ENCODE measurements at places on chromosomes 11 and 22. TPM values are rescaled to one million over a fixed set of nuclear protein-coding genes. Genes with fewer than 3 reads are reported as not detected.

The NAA40 gene
- total RNA-seq: 11.7 TPM

The ELP4 gene
- total RNA-seq: 20.1 TPM

GRCh38 chr22:45207981-45208664, 32.6 kb downstream of the KIAA0930 start:
- peak; percentile 56 for DNase-seq

- DNase-seq: no peak
Observed at GRCh38 chr11:65016705-65017104, 2.7 kb downstream of the ARL2 start.

GRCh38 chr11:134658481-134659225, 246.6 kb upstream of the B3GAT1 start:
- DNase-seq: no peak
